Hematopoietic multipotent progenitor cell treated with erythropoietin and hydrocortisone succinate and interleukin-3 and kit ligand, for 15 days (in vitro differentiated cells): ENCODE measurements at places on chromosomes 1 and 21.
A peak's percentile ranks its signal among the peaks of the same experiment; 100 is the strongest.

DNA sequence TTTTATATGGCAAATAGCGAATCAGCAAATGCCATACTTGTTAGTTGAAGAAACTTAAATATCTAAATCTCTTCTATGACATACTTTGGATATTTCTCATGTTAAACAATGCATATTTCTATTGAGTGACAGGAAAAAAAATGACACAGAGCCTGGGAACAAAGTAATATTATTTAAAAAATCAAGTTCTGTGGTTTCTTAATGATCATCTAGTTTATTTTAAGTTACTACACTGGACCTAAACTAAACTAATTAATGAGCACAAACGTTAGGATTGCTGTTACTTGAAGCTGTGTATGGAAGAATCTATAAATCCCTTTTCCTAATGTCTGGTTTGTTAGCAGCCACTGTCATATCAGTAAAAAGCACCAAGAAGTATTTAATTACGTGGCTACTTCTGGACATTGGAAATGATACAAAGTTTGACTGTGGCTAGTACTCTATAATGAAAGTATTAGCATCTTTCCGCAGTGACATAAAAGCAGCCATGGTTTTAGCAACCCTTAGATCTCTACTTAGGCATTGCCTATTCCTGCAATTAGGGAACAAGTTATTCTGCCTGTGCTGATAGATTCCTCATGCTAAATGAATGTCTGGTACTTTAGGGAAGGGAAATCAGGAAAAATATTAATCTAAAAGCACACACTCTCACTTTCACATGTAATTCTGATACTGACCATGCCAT, 981.7 kb upstream of the B3GALT2 start:
- no peak for DNase-seq

DNA sequence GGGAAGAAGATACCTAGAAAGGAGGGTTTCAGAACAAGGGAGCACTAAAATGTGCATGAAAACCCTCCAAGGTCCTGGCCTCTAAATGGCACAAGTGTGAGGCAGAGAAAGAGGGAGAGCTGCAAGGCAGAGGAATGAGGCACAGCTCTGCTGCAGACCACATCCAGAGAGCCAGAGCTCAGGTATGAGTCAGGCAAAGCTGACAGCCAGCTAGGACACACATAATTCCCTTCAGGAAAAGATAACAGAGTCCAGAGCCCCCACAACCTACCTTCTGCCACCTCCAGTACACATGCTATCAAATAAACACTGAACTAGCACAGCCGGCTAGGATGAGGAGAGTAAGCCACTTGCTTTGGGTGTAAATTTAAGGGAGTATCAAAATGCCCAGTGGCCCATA, 62.2 kb downstream of the HSF2BP start:
- DNase-seq = no peak

GRCh38 chr1:57420981-57421785, 2.7 kb downstream of the DAB1 start:
- DNase-seq = no peak

GRCh38 chr1:118346936-118347335, 161.9 kb upstream of the SPAG17 start:
- no peak for DNase-seq

DNA sequence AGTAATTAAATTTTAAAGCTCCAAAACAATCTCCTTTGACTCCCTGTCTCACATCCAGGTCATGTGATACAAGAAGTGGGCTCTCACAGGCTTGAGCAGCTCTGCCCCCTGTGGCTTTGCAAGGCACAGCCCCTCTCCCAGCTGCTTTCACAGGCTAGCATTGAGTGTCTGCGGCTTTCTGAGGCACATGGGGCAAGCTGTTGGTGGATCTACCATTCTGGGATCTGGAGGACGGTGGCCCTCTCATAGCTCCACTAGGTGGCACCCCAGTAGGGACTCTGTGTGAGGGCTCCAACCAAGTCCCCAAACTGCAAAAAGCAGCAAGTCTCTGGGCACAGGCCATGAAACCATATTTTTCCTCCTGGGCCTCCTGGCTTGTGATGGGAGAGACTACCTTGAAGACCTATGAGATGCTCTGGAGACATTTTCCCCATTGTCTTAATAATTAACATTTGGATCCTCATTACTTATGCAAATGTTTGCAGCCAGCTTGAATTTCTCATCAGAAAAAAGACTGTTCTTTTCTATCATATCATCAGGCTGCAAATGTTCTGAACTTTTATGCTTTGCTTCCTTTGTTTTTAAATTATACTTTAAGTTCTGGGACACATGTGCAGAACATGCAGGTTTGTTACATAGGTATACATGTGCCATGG, 554.1 kb upstream of the OLFM3 start:
- no peak for DNase-seq

DNA sequence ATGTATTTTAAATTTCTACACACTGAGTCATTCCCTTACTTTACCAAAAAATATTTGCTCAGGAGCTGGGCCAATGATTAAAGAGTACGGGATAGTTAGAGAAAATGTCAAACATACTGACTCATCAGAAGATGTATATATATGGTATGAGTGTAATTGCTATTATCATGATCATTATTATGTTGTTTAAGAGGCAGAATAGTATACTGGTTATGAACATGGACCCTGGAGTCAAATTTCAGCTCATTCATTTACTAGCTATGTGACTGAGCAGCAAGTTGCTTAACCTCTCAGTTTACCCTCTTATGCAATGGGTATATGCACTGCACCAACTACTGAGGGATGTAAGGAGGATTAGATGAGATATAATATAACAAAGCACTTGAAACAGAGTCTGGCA, 41.2 kb upstream of the USH2A start:
- DNase-seq = no peak

DNA sequence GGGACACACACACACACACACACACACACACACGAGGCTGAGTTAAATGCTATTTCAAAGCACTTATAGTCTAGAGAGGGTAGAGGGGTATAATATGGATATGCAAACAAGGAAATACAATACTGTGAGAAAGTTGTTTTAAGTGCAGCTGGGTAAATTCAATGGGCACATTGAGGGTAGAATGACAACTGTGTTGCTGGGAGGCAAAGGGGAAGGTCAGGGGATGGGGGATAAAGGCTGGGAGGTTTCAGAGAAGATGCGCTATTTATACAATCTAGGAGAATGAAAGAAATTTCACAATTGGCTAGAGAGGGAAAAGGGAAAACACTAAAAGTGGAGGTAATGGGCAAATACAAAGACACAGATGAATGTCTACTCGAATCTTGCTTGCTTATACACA, 19.4 kb downstream of the EXTL2 start:
- no peak for DNase-seq

DNA sequence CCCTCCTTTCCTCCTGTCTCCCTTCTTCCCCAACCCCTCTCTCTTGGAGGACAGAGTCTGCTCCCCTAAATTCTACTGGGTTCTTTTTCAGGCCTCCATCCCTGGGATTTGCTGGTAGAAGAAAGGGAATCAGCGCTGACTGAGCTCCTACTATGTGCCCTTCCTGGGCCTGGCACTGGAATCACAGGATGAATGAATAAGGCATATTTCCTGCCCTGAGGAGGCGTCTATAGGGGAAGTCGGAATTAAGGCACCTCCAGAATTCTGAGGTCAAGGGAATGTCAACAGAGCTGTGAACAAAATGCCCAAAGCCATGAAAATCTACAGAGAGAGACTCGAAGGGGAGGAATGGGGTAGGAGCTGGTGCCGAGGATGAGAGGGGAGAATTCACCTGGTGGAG, 17.4 kb upstream of the BTG2 start:
- DNase-seq = no peak

GRCh38 chr1:158675563-158676323, 10.8 kb downstream of the SPTA1 start:
- DNase-seq = no peak

GRCh38 chr21:45020629-45021427, 53.6 kb upstream of the ADARB1 start:
- no peak for DNase-seq

GRCh38 chr1:101198842-101199636, 37.8 kb upstream of the S1PR1 start:
- no peak for DNase-seq

- no peak for DNase-seq
Observed at GRCh38 chr1:103859721-103860120, 110.0 kb downstream of the AMY1C start.

DNA sequence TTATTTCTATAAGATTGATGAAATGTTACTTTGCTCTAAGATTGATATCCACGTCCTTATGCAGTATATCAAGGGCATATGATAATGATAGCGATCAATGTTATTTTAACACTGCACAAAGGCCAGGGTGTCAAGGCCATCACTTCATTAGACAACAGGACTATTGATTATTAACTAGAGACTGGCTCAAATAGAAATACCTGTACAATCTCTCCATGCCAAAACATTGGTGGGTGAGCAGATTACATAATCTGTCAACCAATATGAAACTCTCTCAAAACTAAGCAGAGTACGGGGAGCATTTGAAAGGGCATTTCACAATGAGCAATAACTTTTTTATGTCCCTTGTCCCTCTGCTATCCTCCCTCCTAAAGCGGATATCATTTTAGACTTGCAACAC, 566.5 kb upstream of the PKN2 start:
- no peak for DNase-seq

DNA sequence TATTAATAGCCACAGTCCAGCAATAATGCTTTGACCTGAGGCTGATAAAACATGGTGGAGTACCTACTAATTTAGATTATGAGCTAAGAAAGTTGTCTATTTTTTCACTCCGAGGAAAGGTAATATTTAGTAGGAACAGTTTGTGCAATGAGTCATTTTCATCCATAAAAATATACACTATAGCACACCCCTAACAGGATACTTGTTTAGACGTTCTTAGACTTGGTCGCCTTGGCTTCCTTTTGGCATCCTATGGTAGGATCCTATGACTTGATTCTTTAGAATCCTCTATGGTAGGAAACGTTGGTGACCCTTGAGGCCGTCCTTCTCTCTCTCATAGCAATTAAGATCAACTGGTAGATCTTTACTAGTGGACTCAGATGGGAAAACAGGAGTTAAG, 81.8 kb downstream of the RGS7 start:
- DNase-seq = no peak

DNA sequence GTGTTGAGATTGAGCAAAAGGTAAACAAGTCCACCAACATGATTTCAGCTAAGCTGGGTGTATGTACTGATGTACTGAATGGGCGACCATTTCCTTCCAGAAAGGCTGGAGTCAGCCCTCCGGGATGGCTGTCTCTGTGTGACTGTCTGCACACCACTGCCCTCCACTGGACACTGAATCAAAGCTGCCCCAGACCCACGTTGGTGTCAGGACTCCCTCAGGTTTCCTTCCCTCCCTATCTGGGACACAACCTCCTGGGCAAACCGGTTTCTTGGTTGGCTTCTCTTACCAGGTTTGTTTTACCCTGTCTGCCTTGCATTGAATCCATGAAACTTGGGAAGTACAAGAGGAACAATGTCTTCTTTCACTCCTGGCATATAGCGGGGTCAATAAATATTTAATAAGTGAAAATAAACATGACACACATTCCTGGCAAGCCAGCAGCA, 5.3 kb upstream of the SRP9 start:
- peak; percentile 41 for DNase-seq

GRCh38 chr1:147444381-147444780, 96.9 kb upstream of the BCL9 start:
- no peak for DNase-seq

DNA sequence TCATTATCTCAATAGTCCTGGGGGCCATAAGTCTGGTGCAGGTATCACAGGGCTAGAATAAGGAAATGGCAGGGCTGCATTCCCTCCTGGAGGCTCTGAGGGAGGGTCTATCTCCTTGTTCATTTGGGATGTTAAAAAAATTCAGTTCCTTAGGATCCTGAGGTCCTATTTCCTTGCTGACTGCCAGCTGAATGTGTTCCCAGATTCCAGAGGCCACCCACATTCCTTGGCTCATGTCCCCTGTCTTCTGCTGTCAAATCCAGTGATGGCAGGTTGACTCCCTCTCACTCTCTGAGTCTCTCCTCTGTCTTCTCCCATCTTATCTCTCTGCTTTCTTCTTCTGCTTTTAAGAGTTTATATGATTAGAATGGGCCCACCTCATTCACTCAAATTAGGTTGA, 400.6 kb downstream of the PTPRU start:
- no peak for DNase-seq

DNA sequence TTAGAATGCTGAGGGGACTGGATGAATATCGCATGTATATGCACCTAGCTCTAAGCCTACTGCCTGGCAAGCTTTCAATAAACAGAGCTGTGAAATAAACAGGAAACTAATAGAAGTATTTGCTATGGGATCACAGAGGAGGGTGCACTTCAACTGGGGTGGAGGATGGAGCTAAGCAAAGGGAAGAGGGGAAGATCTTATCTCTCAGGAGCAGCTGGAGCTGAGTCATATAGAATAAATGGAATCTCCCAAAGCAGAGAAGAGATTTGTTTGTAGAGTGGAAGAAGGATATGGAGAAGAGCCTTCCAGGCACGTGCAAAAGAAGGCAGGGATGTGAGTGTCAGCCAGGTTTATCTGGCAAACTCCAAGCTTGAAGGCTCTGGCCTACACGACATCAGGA, 17.0 kb upstream of the KCNA10 start:
- DNase-seq = no peak

- no peak for DNase-seq
Observed at GRCh38 chr1:6298940-6299465, 38.1 kb upstream of the GPR153 start.

DNA sequence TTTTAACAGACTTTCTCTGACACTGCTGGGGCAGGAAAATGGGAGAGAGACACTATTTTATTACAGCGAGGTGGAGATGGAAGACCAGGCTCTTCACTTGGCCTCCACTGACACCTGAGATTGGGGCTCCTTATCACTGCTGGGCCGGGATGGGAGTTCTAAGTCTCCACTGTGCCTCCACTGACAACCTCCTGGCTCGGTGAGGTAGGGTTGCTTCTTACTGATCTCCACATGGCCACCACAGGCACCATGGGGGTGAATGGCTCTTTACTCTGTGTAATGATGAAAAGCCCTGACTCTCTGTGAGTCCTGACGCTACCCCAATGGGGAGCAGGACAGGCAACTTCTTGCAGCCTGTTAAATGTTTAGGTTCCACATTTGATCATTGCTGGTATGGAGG, 67.7 kb downstream of the ATP1A1 start:
- DNase-seq = no peak

- no peak for DNase-seq
Observed at GRCh38 chr1:14363707-14364413, 234.6 kb upstream of the KAZN start.

GRCh38 chr1:27388337-27389005, 4.0 kb upstream of the GPR3 start:
- DNase-seq = peak; percentile 65

DNA sequence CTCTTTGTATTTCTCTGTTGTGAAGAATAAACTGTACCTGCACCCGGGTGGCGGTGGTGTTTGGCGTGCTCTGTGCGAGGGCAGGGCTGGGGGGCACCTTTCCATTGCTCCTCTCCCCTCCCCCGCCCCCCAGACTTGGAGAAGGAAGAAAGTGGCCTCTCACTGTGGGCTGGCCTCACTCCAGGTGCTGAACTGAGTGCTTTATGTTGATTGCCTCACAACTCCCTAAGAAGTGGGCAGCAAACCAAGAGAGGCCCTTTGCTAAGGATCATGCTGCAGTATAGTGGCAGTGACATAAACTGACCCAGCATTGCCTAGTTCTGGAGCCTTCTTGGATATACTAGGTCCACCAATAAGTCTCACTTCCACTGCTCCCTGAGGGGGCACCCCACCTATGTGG, 20.2 kb downstream of the A3GALT2 start:
- DNase-seq = no peak
